GF-D8 (cell line): ENCODE measurements at places on chromosomes 2 and 18.
A peak's percentile ranks its signal among the peaks of the same experiment; 100 is the strongest.

GRCh38 chr18:49704334-49704733, 109.0 kb downstream of the ACAA2 start:
- DNase-seq: no peak

DNA sequence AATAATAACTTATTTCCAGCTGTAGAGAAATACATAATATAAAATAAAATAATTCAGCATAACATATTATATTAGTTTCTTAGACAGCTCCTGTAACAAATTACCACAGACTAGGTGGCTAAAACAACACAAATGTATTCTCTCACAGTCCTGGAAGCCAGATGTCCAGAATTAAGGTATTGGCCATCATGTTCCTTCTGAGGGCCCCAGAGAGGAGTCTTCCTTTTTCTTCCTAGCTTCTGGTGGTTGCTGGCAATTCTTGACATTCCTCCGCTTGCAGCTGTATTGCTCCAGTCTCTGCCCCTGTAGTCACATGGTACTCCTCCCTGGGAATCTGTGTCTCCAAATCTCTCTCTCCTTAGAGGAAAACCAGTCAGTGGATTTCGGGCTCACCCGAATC, 146.8 kb downstream of the RBM43 start:
- no peak for DNase-seq

GRCh38 chr2:202757339-202757738, 114.2 kb downstream of the ICA1L start:
- DNase-seq: no peak

- no peak for DNase-seq
Observed at GRCh38 chr2:105606081-105606480, 138.6 kb upstream of the NCK2 start.

DNA sequence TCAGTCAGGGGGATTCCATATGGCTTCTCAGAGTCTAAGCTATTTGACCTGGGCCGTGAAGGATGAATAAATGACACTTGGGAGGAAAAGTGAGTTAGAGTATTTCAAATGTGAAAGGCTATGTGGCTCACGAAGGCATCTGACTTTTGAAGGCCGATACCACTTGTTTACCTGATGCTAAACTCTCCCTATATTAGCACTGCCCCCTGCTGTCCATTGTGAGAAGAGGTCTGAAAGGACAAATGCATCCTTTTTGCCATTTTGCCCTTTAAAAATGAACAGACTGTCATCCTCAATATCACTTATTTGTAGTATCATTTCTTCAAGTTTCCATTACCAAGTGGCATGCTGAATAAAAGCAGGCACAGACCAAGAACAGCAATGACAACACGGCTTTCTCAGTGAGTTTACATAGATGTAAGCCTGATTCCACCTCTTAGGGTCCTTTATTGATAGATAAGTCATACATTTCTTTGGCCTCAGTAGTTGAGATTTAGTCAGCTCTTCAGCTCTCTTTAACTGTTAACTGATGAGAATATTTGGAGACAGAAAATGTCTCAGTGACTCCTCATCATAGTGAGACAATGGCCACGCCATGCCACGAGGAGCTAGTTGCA, 40.1 kb downstream of the DOCK10 start:
- no peak for DNase-seq

DNA sequence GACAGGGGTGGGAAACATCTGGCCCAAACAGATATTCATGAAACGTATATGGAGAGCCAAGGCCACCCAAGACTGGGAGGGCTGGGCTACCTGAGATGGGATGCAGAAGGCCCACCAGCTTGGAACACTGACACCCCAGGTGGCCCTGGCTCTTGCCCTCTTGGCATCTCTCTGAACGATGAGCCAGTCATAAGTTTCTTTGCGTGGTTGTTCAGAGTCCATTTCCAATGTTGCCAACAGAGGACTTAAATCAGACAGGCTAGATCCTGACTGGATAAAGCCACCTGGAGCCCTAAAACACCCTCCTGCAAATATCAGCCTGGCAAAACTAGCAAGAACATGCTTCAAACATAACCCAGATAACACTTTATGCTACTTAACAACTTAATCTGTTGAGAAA, 42.6 kb downstream of the LPIN2 start:
- no peak for DNase-seq

- no peak for DNase-seq
Observed at GRCh38 chr2:128427413-128427755, 108.7 kb upstream of the HS6ST1 start.

DNA sequence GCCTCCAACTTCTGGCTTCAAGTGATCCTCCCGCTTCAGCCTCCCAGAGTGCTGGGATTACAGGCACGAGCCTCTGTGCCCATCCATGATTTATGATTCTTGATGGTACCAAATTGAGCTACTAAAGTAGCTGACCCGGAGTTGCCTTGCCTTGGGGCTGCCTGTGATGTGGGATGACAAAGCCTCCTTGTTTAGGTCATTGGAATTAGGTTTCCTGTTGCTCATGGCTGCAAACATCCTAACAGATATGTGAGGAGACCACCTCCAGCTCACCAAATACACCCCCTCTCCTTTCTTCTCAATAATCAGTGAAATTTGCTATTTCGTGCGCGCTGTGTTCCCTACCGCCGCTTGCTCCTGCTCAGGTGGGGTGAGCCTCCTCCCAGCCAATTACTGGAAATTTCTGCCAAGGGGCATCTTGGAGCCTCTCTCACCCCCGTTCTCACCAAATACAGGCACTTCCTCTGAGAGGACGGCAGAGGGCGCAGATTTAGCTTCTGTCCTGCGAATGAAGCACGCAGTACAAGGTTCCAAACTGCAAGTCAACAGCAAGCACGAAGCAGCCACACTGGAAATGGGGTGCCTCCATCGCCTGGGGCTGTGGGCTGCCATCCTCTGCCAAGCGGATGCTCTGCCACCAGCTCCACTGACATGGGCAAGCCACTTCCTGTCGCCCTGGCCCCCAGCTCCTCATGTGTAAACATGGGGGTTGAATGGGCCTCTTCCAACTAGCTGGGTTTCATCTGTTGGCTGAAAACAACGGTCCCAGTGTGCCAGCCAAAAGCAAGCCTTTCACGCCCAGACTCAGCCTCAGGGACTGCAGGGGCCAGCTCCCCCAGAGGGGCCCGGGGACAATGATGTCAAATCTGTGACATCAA, 71.7 kb downstream of the NCAPH start:
- DNase-seq: peak; percentile 10

DNA sequence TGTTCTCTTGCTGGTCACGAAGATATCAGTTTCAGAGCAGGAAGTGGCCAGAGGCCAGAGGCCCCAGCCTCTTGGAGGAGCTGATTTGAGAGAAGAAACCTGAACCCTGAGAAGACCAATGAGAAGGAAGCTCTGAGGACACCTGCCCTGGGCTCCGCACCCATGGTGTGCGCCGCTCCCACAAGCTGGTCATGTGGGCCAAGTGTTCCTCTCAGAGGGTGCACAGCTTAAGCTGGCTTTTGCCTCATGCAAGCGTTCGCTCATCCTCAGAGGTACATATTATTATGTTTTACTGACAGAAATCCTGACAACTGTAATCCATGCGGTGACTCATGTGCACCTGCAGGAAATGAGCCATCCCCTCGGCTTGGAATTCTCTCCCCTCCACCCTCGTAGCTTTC, 316.1 kb upstream of the MYT1L start:
- DNase-seq: no peak
